ENCODE measurements at places on chromosomes 6 and 20.

GRCh38 chr6:20340068-20340848, 61.4 kb upstream of the E2F3 start:
- peaks cover 9% of the 10 kb centered on the region for H3K27me3 ChIP-seq
- H3K36me3 ChIP-seq, result no peaks in the 10 kb centered on the region
- H3K27ac ChIP-seq, result no peak overlapping the region

DNA sequence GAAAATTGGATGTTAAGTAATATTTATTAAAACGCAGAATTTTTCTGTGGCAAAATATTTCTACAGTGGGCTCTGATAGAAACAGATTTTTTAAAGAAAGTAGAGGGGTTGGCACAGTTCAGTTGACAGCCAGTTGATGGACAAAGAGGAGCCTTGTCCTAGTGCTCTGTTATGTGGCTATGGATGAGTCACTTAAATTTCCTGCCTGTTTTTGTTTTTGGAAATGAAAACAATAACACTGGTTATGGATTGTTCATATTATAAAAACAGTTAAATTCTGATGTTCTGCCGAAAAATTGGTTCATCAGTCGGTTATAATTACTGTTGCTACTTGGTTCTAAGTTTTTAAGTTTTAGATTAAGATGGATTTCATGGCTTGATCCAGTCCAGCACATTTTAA, 42.8 kb downstream of the MYO6 start:
- H3K4me1 ChIP-seq, result peaks cover 21% of the 10 kb centered on the region
- H3K27me3 ChIP-seq, result no peaks in the 10 kb centered on the region
- no peak overlapping the region for H3K27ac ChIP-seq
- no peaks in the 10 kb centered on the region for H3K36me3 ChIP-seq

DNA sequence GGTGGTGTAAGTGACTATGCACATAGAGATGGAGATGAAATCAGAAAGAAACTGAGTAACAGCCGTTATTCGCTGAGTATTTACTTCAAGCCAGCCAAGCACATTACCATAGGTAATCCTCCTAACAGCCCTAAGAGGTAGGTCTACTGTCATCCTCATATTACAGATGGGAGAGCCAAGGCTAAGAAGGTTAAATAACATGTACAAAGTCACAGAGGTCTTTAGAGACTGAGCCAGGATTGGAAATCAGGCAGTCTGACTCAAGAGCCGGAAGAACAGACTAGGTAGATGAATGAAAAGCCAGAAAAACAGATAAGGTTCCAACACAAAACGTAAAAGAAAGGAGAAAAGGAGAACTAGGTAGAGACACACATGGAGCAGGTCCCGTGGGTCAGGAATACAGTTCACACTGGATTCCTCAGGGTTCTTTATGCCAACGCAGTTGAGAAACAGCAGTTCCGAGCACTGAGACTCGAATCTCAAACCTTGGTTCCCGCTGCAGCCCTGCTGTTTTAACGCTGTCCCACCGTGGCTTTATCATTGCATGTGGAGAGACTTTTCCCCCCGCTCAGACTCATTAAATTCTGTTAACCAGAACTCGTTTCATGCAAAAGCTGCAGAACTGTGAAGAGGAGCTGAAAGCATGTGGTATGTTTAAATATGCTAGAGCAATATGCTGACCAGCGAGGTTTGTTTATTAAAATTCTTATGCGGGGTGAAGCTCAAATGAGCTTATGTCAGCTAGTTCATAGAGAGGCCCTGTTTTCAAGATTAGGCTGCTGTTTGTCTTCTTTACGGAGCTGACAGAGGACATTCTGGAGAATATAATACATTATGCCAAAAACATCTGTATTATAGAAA, 537.9 kb downstream of the CD83 start:
- no peak for DNase-seq
- H3K4me3 ChIP-seq, result no peak overlapping the region
- peaks cover 6% of the 10 kb centered on the region for H3K4me1 ChIP-seq
- H3K36me3 ChIP-seq, result no peaks in the 10 kb centered on the region

DNA sequence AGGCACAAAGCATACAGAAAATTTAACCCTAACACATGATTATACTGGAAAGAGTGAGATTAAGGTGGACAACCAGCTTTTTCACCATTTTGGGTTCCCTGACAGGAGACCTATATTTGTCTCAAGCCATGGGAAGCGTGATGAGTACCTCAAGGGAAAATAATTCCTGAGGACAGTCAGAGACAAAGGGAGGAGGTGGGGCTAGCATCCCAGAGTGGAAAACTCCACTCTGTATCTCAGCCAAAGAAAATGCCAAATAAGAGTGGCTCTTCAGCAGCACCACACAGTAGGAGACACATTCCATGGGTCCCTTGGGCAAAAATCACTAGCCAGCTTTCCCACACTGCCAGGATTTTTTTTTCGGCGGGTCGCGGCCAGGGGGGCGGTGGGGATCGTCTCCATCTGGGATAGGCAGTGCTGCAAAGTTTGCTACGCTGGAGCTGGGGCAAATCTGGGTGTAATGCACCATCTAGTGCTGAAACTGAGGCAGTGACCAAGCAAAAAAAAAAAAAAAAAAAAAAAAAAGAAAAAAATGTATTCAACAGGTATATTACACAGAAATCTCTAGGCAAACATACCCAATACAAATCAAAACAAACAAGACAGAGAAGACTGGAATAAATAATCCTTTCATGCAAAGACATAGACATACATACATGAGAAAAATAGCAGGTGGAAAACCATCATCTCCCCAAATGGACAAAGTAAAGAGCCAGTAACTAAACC, 77.3 kb upstream of the SLC35F1 start:
- peak overlapping the region; percentile 82 for H3K27ac ChIP-seq
- H3K27me3 ChIP-seq, result peaks cover 19% of the 10 kb centered on the region
- H3K4me1 ChIP-seq, result peaks cover 15% of the 10 kb centered on the region
- peaks cover 7% of the 10 kb centered on the region for H3K36me3 ChIP-seq
- peak; percentile 67 for DNase-seq

Data from nephron progenitor cell (in vitro differentiated cells).